ENCODE measurements at places on chromosomes 4 and X.
A peak's percentile ranks its signal among the peaks of the same experiment; 100 is the strongest.

DNA sequence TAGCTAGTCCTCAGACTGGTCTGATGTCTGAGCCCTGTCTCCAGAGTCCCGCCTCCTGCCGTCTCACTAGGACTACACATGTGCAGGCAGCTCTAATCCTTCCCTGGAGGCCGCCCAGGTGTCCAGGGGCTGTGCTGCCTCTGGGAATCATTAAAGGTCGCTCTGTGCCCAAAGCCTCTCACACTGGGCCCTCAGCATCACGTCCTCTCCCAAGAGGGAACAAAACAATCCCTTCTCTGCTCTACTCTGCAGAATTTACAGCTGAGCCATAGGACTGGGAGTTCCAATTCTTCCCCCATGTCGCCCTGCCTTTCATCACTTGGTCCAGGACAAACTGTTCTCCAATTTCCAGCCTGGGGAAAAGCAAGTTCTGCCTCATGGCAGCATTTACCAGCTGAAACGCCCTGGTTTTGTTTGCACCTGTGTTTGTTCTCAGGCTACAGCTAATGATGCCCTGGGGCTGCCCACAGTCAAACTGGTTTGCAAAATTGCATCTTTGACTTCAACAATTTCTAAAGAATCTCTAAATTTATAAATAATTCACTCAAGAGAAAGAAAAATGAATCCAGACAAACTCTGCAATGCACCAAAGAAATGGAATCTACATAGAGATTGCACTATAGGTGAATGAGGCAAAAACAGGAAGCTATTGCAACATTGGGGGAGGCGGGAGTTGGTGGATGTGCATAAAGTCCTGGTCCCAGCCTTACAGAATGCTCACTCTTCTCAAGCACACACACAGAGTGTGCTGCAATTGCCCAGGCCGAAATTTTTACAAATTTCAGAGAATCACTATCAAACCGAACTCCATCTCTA is 7.2 kb upstream of the MRFAP1 start:
- DNase-seq = no peak

DNA sequence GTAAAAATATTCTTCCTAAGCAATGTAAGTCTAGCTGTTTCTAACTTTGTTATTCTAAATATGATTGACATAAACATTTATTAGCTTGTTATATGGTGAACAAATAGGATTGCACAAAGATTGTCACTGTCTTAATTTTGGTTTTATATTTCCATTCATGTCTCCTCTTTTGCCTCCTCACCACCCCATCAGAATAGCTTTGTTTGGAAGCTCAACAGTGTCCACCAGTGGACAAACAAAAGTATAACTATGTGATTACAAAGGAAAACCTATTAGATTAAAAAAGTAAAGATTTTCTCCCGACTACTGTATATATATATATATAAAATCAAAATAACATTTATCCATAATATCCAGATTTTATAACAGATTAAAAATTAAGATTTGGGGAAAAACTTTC is 468.2 kb downstream of the ZIC3 start:
- DNase-seq = no peak

- DNase-seq = no peak
These were observed 81.4 kb downstream of the EVC2 start for GRCh38 chr4:5626913-5627312.

GRCh38 chr4:63693321-63693720 is 715.9 kb downstream of the TECRL start:
- no peak for DNase-seq

- peak; percentile 50 for DNase-seq
These were observed 151.7 kb upstream of the TBL1X start for GRCh38 chrX:9312922-9313867.

- DNase-seq = no peak
These were observed 52.8 kb downstream of the GPC4 start for GRCh38 chrX:133362538-133362937.

GRCh38 chr4:176660561-176660960 is 132.2 kb downstream of the VEGFC start:
- DNase-seq = no peak

GRCh38 chrX:133350751-133351150 is 64.5 kb downstream of the GPC4 start:
- DNase-seq = no peak

- DNase-seq = no peak
These were observed 276.9 kb upstream of the TACR3 start for GRCh38 chr4:103996637-103997036.

DNA sequence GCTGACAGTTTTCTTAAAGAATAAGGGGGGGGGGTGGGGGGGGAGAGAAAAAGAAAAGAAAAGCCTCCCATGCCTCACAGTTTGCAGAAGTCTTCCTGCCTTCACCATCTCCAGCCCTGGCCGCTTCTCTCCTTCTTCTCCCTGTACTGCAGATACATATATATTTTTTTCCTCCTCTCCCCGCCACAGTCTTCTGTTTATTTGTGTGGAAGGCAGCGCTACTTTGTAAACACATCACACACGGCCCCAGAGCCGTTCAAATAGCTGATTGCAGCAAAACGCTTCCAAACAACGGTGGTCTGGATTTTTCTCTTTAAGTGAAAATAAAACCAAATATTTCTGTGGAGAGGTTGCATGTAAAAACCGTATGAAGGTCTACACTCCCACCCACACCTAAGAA is 732 bp downstream of the NLGN4X start:
- DNase-seq = no peak

- DNase-seq = no peak
These were observed 863 bp upstream of the XPNPEP2 start for GRCh38 chrX:129737916-129738315.

DNA sequence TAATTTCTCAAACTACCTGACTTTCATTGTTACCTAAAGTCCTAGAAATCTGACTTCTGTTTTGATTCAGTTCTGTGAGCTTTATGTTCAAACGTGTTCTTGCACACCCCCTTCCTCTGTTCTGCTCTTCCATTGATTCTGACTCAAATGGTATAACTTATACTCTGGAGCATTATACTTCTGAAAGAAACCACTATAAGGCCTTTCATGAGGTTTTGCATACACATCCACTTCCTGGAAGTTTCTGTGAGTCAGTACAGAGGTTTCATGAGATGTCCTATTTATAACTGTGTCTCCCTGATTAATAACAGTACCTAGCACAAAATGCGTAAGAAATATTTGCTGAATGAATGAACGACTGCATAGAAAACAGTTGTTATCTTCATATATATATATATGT is 540.2 kb upstream of the CT83 start:
- DNase-seq = no peak

- DNase-seq = no peak
These were observed 42.2 kb downstream of the KLHL5 start for GRCh38 chr4:39104255-39104654.

GRCh38 chrX:34585561-34585960 is 71.5 kb downstream of the TMEM47 start:
- no peak for DNase-seq

- DNase-seq = no peak
These were observed 31.1 kb downstream of the FGFBP1 start for GRCh38 chr4:15907430-15907829.

- no peak for DNase-seq
These were observed 78.6 kb downstream of the NAP1L3 start for GRCh38 chrX:93594780-93595179.

DNA sequence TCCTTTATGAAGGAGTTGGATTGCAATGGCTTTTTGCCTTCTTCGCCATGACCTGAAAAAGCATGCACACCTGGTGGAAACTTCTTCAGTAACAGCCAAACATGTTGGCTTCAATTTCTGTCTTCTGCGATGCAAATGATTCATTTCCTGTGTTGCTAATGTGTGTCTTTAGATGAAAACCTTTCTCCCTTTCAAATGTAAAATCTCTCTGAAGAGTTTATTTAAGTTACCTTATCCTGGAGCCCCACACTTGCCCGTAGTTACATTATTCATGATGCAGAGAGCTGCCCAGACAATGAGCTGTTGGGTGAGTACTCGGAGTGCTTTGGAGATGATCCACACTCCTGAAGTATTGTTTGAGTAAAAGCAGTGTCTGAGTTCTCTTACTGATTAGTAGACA is 1100.9 kb downstream of the RPA4 start:
- no peak for DNase-seq

GRCh38 chr4:86500527-86500926 is 93.6 kb upstream of the PTPN13 start:
- DNase-seq = no peak

DNA sequence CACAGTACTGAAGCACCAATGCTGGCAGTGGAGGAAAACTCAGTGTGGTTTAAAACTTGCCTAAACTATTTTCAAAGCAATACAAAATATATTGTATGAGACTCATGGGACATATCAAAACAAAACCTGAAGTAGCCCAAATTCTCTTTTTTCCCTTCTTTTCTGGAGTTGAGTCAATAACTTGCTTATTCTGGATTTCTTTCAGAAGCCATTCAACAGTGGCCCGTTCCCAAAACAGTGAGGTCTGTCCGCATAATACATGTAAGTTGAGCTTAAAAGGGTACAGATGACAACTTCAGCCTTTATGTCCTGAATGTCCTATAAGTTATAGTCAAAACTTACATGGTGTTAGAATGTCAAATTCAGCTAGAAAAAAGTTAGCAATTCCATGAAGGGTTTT is 100.8 kb downstream of the SHISA3 start:
- DNase-seq = no peak

DNA sequence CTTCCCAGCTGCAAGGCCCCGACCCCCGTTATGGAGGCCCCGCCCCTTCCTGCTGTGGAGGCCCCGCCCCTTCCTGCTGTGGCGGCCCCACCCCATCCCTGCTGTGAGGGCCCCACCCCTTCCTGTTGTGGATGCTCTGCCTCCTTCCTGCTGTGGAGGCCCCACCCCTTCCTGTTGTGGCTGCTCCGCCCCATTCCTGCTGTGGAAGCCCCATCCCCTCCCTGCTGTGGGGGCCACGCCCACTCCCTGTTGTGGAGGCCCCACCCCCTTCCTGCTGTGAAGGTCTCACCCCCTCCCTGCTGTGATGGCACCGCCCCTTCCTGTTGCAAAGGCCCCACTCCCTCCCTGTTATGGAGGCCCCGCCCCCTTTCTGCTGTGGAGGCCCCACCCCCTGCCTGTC is 104.9 kb upstream of the PSAPL1 start:
- DNase-seq = no peak

Data from stimulated activated CD4-positive, alpha-beta T cell treated with anti-CD3 and anti-CD28 coated beads, Interleukin-12 subunit alpha, Interleukin-12 subunit beta, amount 100 ng/mL, for 24 hours (primary cell).